Activated CD4-positive, alpha-beta T cell treated with anti-CD3 and anti-CD28 coated beads, Interleukin-2, amount 50 U/mL, for 24 hours (primary cell): ENCODE measurements at places on chromosomes 13 and 19.

GRCh38 chr19:32208060-32208459 lies 137.3 kb upstream of the ZNF507 start:
- DNase-seq = no peak

DNA sequence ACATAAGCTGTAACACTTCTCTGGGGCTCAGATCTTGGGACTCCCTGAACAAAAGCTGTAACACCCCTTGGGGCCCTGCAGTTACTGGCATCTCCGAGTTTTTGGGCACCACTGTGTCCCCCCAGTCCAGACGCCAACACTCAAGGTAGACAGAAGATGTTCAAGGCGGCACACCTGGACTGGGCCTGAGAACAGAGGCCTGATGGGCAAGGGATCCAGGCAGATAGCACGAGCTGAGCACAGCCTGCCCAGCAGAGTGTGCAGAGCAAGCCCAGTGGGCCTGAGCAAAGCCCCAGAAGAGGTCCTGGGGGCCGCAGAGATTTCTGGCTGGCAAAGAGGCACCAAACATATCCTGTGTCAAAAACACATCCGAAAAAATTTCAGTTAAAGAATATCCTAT lies 1163.3 kb upstream of the PRR20A start:
- no peak for DNase-seq

- no peak for DNase-seq
Observed at GRCh38 chr19:43913383-43913782, 21.7 kb downstream of the ZNF45 start.

- no peak for DNase-seq
Observed at GRCh38 chr19:16749326-16749725, 29.7 kb downstream of the NWD1 start.

- no peak for DNase-seq
Observed at GRCh38 chr13:95492044-95492801, 60.3 kb upstream of the CLDN10 start.

GRCh38 chr19:17049711-17050280 lies 23.2 kb upstream of the CPAMD8 start:
- no peak for DNase-seq

GRCh38 chr13:111853721-111854120 lies 213.2 kb upstream of the SOX1 start:
- DNase-seq = no peak

DNA sequence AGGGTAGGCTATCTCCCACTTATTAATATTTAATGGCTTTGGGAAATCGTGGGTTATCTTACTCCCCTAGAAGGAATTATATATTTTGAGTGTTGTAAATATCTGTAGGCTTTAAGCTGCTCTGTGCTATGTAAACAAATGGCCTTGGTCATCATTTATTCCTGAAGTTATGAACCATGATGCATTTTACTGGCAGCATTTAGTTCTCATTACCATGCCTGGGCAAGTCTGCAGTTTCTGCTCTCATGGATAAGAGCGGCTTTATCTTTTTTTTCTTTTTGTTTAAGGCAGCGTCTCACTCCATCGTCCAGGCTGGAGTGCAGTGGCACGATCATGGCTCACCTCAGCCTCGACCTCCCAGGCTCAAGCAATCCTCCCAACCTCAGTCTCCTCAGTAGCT lies 156.1 kb downstream of the IRS2 start:
- no peak for DNase-seq

- no peak for DNase-seq
Observed at GRCh38 chr13:34258646-34259386, 440.9 kb downstream of the RFC3 start.

DNA sequence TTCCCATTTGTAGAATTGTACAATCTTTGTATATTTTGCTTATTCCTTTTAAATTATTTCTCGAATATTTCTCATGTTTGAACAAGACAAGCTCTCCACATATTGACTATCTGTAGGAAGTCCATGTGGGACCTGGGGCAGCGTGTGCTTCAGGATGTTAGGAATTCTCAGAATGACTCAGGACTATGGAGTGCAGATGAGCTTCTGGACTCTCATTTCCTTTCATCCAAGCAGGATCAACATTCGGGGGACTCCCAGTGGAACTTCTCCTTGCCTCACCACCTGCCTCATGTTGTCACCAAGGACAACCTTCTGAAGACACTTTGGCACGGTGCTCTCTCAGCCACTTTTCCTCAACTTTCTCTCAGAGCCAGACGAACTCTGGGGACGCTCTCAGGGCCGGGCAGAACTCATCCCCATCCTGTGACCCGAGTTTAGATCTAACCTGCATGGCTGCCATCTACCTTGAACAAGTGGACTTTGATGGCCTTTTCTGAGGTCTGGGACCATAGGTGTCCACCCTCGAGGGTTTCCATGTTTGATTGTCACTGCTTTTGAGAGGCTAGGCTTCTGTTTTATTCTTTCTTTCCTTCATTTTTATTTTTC lies 441.7 kb downstream of the IRS2 start:
- DNase-seq = no peak

GRCh38 chr19:46297700-46298478 lies 1.0 kb downstream of the HIF3A start:
- DNase-seq = no peak

- peak; percentile 9 for DNase-seq
Observed at GRCh38 chr19:42596391-42597072, 1.8 kb upstream of the CEACAM8 start.

DNA sequence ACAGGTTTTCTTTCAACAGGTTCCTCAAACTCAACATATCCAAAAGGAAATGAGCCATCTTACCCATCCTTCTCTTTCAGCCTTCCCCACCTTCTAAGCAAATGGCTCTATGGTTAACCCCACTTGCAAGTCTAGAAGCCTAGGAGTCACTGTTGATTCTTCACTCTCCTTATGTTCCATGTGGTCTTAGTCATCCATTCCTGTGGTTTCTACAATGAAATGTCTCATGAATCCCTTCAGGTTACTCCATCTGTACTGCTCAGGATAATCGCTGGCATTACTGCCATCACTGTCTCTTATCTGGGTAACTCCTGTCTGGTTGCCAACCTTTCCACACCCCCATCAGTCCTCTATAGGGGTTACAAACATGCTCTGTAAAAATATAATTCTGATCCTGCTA lies 381.3 kb downstream of the ENOX1 start:
- no peak for DNase-seq

DNA sequence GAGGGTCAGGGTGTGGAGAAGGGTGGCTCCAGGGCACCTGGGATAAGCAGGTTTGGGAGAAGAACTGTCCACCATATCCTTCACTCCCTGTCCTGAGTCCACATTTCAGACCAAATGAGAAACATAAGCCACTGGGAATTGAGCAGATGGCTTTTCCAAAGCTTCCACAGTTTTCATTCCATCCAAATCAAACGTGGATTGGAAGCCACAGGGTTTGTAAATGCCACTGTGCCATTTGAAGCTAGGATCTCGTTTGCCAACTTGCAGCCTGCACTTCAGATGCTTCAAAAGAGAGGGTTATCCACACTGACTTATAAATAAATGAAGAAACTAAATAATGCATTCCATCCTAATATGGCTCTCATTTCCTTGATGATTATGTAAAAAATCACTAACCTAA lies 81.5 kb downstream of the UQCRFS1 start:
- DNase-seq = no peak

DNA sequence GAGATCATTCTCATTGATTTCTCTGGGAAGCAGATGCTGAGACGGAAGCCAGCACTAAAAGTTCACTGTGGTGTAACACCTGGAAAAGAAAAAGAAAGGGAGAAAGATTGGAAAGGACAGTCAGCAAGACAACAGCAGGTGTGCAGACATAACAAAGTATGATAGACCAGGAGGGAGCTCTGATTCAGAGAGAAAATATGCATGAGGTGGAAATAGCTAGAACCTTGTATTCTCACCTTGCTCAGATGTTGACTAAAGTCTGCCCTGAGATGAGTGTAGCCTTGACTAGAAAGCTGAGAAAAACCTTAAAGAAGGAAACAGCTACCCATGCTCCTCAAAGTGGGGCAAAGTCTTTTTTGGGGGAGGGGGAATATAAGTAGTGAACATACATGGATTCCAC lies 1711.8 kb downstream of the EFNB2 start:
- no peak for DNase-seq

GRCh38 chr13:94946039-94946438 lies 233.7 kb upstream of the SOX21 start:
- no peak for DNase-seq

GRCh38 chr19:7999376-7999775 lies 6.1 kb downstream of the ELAVL1 start:
- no peak for DNase-seq

GRCh38 chr19:5588906-5589676 lies 21.3 kb upstream of the TINCR start:
- no peak for DNase-seq

DNA sequence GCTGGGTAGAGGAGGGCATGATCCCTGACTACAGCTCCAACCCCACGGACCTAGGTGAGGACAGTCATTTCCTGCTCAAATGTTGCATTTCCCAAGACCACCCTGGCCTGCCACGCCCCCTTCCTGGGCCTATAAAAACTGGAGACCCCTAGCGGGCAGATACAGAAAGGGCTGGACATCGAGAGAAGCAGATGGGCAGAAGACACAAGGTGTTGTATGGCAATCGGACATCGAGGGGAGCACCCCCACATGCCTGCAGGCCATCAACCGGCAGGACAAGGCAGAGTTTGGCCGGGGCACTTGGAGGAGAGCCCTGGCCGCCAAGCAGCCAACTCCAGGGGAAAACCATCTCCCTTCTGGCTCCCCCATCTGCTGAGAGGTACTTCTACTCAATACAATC lies 746.4 kb downstream of the PCDH9 start:
- DNase-seq = no peak

DNA sequence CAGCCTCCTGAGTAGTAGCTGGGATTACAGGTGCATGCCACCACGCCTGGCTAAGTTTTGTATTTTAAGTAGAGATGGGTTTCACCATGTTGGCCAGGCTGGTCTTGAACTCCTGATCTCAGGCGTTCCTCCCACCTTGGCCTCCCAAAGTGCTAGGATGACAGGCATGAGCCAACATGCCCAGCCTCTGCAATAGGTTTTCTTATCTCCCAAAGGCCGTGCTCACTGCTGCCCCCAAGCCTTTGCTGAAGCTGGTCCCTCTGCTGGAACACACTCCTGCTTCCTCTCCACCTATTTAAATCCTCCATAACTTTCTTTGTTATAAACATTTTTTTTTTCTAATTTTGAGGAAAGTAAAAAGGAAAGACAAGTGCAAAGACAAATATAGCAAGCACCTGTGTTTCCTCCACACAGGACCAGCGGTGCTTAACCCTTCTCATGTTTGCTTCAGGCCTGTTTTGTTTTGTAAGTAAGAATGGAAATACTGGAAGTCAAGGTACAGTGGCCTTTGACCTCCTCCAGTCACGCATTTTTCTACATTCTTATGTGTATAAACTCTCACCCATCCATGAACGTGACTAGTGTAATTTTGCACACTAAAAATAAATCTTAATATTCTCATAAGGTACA lies 14.5 kb upstream of the TNFAIP8L1 start:
- DNase-seq = no peak

DNA sequence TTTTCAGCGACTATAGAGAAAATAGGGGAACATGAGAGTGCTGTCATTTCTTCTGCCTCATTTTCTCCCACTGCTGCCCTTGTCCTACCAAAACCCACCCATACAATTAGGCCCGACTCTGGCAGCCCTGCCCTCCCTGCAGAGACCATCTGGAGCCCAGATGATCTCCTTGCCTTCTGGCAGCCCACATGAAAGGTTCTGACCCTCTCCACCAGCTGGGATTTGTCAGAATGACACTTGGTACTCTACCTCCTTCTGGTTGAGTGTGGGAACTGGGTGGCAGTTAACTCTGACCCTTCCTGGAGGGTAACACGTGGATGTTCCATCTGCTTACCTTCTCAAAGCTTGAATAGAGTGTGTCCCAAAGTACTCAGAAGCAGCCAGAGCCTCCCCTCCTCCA lies 21.0 kb upstream of the SIAH3 start:
- DNase-seq = no peak

- DNase-seq = no peak
Observed at GRCh38 chr13:30043631-30043925, 193.2 kb upstream of the UBL3 start.
